ENCODE measurements at places on chromosomes 11 and 22.

- no peak for DNase-seq
Observed at GRCh38 chr11:13781153-13781552, 112.7 kb downstream of the FAR1 start.

GRCh38 chr11:20457001-20457799, 69.7 kb downstream of the PRMT3 start:
- no peak for DNase-seq

- peak; percentile 59 for DNase-seq
Observed at GRCh38 chr11:122192634-122193255, 76.7 kb upstream of the BLID start.

DNA sequence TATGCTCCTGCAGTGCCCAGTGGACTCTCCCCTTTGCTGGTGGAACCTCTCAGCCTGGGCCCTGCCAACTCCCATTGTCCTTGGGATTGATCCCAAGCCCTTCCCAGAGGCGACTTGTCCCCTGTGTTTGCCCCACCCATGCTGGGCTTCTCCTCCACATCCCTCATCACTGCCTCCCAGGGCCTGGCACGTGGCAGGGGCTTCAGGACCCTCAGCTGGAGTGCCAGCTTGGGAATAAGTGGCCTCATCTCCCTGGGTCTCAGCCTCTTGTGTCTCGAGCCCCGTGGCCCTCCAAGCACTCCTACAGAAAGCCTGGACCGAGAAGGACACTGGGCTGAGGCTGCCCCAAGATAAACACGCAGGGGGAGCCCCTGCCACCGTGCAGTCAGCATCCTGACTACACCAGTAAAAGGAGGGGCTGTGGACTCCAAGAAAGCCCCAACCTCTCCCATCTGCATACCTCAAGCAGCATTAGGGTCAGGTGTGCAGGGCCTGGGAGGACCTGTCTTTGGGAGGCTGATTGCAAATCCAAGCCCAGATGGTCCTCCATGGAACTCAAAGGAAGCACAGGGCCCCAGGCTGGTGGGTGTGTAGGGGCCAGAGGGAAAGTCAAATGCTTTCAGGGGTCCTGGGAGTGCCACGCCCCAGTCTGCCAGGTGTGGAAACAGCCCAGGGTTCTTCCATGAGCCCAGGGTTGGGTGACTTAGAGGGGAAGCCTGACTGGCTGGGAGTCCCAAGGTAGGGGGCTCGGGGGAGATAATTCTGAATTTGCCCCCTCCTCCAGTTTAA, 9.5 kb upstream of the GNAZ start:
- DNase-seq: no peak

DNA sequence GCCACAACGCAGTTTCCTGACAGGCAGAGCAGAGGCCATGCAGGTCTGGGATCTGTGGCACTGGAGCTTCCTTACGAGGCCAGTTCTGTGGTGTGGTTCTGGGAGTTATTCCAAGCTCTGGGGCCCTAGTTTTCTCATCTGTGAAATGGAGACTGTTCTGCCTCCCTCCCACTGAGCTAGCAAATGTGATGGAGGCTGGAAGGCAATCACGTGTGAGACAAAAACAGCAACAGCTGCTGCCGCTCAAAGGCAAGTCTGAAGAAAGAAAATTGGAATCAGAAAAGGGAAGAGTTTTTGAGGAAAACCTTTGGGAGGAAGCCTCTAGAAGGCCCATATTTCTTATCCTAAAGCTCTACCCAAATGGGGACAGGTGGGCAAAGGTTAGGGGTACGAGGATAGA, 8.3 kb upstream of the RIC3 start:
- DNase-seq: no peak

- no peak for DNase-seq
Observed at GRCh38 chr11:1233351-1234053, 10.6 kb downstream of the MUC5B start.

GRCh38 chr11:57792060-57792541, 30.5 kb downstream of the CTNND1 start:
- peak; percentile 24 for DNase-seq

- no peak for DNase-seq
Observed at GRCh38 chr22:47027766-47028165, 265.3 kb downstream of the TBC1D22A start.

- no peak for DNase-seq
Observed at GRCh38 chr11:10429526-10429925, 25.5 kb upstream of the AMPD3 start.

GRCh38 chr22:42863349-42863961, 6.4 kb upstream of the ARFGAP3 start:
- peak; percentile 87 for DNase-seq

GRCh38 chr11:69841859-69842698, 22.9 kb upstream of the FGF3 start:
- peak; percentile 14 for DNase-seq
